ENCODE measurements at places on chromosomes 5 and 9.

DNA sequence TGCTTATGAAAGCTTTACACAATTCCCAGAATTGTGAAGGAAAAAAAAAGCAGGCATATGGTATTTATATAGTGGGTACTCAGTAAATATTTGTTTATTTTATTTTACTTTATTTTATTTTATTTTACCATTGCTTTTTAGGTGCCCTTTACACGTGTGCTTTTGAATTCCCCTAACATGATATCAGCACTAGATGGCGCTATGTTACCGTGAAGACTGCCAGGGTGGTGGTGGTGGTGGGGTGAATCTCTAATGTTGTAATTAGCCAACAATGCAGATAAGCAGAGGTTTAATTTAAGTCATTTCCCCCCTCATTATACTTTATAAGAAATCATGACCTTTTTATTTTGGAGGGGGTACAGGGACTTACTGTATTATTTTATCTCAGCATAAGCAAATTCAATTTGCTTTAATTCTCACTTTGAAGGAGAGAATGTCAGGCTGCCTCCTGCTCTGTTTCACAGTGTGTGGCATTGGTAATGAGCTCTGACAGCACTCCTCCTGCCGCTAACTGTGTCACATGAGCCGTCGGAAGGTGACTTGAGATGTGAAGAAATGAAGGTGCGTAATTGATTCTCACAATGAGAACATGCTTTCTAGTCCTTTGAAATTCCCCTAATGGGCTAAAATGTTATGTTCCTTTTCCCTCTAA lies 165.6 kb downstream of the YTHDC2 start:
- DNase-seq, result peak; percentile 4

- no peak for DNase-seq
Measured at GRCh38 chr5:156134216-156134615, 192.7 kb upstream of the SGCD start.

- DNase-seq, result no peak
Measured at GRCh38 chr5:125793470-125793869, 629.7 kb upstream of the GRAMD2B start.

DNA sequence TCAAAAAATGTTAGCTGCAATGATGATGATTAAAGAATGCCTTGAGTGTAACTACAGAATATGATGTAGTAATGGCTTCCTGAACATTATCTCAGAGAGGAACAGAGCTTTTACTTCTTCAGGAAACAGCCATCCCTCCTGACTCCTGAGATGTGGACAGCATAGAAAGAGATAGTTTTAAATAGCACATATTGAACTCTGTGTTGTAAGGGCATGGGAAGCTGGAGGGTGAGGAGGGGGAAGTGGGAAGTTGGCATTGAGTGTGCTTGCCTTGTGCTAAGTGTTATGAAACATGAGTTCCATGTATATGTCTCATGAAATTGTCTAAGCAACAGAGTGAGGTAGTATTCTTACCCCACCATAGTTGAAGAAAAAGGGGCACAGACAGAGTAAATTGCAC lies 161.5 kb upstream of the SLC28A3 start:
- no peak for DNase-seq

DNA sequence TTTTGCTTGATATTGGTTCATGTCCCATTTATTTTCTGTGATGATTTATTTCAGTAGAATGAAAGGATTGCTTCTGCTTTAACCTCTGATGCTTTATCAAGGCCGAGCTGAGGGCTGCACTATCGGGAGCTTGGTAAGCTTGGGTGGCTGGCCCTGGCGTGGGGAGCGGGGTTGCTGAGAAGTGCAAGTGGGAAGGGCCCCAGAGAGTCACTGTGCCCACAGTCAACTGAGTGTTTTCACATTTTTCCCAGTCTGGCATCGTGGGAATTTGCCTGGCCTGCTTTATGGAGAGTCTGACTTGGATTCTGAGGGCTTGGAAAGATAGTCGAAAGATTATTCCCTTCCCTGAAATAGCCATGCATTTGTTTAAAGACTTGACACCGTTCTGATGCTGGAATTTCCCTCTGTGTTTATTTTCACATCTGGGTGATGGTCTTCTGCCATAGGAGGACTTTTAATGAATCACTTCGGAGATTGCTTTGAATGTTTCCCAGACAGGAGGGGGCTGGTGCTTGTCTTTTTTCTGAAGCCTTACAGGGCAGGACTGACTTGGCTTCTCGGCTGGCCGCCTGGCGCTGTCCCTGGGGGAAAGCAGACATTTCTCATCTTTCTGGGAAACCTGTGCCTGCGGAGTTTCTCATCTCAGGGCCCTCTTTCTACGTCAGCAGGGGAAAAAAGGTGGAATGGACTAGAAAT lies 139.0 kb downstream of the BOD1 start:
- DNase-seq, result no peak

DNA sequence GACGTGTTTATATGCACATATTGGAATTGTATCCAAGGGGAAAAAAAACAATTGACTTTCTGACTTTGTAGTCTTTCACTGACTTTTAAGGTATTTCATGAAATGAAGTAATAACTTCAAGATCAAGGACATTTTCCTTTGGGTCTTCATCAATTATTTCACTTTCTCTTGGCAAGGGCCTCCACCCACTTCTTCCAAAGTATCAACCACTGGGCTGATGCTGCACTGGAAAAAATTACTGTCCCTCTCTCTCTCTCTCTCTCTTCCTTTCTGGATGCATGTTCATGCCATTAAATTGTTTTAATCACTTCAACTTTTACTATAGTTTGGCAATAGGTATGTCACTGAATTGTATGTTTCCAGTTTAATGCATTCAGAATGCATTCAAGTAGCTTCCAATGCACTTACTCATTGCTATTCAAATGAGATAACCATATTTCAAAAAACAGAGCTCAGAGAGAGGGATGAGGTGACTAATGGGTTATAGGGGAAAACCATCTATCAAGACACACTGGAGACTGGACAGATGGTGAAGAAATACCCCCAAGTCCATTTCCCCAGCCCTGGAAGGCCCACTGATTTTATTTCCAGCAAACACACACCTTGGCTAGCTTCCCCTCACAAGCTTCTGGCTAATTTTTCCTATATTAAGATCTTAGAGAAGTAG lies 585.3 kb downstream of the EBF1 start:
- no peak for DNase-seq

GRCh38 chr9:101014566-101014965 lies 14.0 kb upstream of the PLPPR1 start:
- no peak for DNase-seq

DNA sequence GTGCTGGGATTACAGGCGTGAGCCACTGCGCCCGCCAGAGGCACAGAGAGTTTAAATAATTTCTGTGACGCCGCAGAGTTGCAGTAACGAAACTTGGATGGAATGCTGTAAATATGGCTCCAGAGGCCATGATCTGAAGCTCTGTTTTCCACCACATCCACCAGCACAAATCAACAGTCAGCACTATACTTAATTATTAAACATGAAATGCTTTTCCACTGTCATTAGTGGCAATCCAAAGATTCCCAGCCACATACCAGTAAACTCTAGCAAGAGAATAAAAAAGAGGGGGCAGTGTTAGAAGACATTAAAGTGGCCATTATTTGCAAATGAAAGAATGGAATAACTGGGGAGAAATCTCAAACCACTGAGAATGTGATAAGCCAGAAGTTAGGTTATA lies 242.5 kb downstream of the DIRAS2 start:
- DNase-seq, result no peak

DNA sequence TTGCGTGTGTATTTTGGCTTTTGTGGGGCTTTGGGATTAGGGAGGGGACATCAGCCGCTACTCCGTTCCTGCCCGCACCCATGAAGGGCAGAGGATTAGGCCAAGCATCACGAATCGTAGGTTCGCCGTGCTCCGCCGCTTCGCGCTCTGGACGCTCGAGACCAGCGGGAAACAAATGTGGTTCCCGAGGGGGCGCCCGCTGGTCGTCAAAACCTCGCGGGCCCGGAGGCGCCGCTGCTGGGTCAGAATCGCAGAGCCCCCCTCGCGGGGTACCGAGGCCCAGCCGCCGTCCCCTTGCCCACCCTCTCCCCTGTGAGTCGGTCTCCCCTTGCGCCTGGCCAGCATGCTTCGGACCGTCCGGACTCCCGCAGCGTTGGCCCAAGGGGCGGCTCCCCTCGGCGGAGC lies 2.3 kb upstream of the PAX5 start:
- DNase-seq, result no peak

- no peak for DNase-seq
Measured at GRCh38 chr9:111178331-111179055, 140.2 kb upstream of the LPAR1 start.

DNA sequence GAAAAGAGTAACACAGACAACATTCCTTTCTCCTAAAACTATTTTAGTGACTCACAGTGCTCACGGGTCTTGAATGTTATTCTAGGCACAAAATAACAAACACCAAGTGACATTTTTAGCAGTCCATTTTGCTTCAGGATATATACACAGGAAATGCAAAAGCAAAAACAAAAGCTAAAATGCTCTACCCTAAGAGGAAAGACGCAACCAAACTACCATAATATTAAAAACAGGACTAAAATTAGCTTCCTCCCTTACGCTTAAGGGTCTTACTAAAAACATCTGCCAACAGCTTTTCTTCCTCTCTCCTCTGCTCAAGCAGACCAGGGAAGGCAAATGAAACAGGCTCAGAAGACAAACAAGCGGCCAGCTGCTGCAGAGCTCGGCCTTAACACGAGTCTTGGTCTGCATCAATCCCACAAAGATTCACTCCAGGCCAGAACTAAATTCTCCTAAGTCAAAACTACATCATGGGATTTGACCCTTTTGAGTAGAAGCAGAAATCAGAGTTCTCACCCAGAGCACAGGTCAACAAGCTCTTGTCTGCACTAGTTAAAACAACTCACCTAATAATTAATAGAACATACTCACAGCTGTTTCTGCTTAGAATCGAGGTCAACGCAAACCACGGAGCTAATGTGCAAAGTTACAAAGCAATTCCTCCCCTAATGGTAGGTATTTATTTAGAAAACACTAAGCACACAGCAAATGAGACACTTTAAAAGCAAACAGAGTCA lies 62.3 kb downstream of the RAPGEF1 start:
- DNase-seq, result no peak

DNA sequence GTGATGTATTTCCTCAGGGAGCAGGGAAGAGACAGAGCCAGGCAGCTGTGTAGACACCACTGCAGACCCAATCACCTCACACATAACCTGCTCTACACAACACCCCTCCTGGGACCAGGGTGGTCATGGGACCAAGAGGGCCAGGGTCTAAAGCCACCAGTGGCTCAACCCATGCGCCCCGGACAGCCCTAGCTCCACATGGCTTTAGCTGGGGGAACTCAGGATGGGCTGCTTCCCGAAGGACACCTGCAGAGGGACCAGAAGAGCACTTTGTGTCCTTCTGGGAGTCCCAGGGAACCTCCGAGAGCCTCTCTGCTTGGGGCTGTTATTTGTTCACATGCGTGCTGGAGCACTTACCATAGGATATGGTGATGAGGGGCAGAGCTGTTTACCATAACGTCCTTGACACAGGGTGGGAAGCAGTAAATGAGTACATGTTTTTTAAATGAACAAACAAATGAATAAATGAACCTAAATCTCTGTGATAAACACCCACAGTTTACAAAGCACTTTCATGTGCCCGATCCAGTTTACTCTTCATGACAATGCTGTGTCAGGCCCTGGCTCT lies 12.3 kb downstream of the SEPTIN8 start:
- DNase-seq, result no peak

GRCh38 chr5:73393611-73394489 lies 54.7 kb downstream of the FOXD1 start:
- no peak for DNase-seq

- DNase-seq, result no peak
Measured at GRCh38 chr9:135275571-135276289, 188.3 kb downstream of the OLFM1 start.

GRCh38 chr9:130110166-130110565 lies 56.5 kb downstream of the GPR107 start:
- DNase-seq, result no peak

DNA sequence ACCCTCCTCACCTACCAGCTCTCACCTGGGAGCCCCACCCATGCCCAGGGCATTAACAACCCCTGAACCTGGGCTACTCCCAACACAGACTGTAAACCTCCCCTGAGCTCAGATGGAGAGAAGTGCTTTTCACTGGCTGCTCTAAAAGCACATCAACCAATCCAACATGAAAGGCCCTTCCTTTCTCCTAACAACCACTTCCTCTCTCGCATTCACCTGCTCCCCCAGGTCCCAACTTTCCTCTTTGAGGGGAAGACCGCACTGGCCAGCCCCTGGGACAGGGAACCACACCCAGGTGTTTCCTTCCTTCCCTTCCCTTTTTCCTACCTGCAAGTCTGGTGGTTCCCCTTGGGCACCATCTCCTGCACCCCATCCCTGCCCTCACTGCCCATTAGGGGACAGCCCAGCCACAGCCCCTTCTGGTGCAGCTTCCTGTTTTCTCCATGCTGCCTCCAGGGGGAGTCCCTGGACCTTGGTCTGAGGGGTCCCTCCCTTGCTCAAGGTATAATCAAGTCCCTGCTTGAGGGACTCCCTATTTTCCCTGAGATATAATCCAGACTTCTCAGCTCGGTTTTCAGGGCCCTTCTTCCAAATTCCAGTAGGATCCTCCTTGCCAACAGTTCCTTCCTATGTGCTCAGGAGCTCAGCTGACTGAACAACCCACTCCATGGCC lies 30.5 kb upstream of the DAB2IP start:
- no peak for DNase-seq

GRCh38 chr5:145775893-145776444 lies 59.2 kb downstream of the PRELID2 start:
- DNase-seq, result no peak

- DNase-seq, result no peak
Measured at GRCh38 chr9:71364186-71364955, 242.9 kb upstream of the TRPM3 start.

GRCh38 chr5:136141561-136141960 lies 8.9 kb downstream of the SMAD5 start:
- DNase-seq, result no peak

- DNase-seq, result no peak
Measured at GRCh38 chr9:16343249-16344237, 526.9 kb downstream of the BNC2 start.

- DNase-seq, result no peak
Measured at GRCh38 chr5:5178136-5178535, 38.0 kb downstream of the ADAMTS16 start.

DNA sequence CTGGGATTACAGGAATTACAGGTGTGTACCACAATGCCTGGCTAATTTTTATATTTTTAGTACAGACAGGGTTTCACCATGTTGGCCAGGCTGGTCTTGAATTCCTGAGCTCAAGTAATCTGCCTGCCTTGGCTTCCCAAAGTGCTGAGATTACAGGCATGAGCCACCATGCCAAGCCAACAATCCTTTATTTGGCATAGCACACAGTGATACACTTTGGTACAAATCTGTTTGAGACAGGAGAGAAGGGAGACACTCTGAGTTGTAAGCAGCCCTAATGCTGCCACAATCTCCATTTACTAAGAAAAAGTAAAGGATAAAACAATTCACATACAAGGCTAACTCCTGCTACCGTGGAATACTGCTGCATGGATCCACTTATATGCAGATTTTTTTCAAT lies 177.8 kb downstream of the RAPGEF6 start:
- no peak for DNase-seq

DNA sequence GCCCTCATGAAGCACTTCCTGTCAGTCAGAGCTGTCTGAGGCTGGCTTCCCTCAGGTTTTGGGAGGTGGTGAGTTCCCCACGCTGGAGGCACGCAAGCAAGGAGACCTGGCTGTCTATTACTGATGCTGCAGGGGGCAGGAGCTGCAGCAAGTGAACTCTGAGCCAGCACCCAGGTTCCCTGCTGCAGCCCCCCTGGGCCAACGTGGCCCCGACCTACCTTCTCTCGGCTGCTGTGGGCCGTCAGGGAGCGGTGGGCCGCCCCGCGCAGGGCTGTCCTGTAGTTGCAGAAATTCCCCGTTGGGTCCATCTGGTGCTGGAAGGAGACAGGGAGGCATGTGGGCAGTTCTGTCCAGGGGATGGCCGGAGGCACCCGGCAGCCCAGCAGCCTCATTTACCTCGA lies 46.8 kb upstream of the RNF130 start:
- DNase-seq, result no peak

GRCh38 chr5:38442247-38442573 lies 114.2 kb downstream of the LIFR start:
- DNase-seq, result no peak

Data from stimulated activated CD4-positive, alpha-beta T cell treated with anti-CD3 and anti-CD28 coated beads, Interleukin-2, amount 100 ng/mL, for 48 hours (primary cell).